ENCODE measurements at places on chromosomes 11 and 22.
A peak's percentile ranks its signal among the peaks of the same experiment; 100 is the strongest.

- peak; percentile 80 for DNase-seq
These were observed 938 bp downstream of the FXYD6 start for GRCh38 chr11:117875382-117876058.

DNA sequence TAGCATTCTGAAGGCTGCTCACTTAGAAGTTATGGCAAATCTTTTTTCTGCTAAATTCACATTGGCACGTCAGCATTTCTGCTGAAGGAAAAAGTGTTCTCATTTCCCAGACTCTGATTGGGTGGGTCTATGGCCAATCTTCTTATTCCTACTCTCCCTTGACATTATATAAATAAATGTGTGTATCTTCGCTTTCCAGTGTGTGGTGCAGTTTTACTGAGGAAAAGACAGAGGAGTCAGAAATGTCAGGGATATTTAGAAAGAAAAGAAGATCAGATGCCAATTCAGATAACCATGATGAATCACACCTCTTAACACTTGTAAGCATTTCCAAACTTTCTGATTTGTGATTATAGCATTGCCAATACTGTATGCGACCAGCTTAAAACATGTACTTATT, 3.2 kb upstream of the BDNF start:
- no peak for DNase-seq

GRCh38 chr11:67022341-67022933, 497 bp upstream of the SYT12 start:
- peak; percentile 75 for DNase-seq

GRCh38 chr11:57357856-57358255, 19.7 kb downstream of the P2RX3 start:
- no peak for DNase-seq

DNA sequence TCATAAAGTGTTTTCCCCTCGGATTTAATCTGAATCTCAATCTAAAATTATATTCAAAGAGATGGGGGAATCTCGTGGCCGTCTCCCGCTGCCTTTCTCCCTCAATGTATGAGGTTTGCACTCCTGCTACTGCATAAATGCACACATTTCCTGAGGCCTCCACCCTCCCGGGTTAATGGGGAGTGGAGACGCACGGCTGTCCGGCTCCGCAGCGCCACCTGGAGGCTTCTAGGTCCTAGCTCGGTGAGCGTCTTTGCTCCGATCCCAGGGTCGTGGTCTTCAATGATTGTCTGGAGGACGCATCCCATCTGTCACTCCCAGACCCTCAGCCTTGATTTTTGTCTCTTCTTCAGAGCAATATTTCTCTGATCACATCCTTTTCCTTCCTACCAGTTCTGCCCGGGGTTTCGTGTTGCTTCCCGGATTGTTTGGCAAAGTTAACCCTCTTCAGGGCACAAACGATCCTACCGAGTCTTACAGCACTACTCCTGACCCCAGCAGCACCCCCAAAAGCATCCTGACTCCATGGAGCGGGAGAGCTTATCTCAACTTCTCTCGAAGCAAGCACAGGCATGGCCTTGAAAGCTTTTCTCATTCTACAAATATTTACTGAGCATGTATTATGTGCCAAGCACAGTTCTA, at the start of gene LMO1:
Gene LMO1 (minus strand): TSS at position 110 of the 642 bp plus-strand sequence. CDS start 516 bp downstream, outside the sequence.
- DNase-seq: peak; percentile 83

GRCh38 chr11:112625814-112626213, 335.4 kb upstream of the NCAM1 start:
- DNase-seq: no peak

DNA sequence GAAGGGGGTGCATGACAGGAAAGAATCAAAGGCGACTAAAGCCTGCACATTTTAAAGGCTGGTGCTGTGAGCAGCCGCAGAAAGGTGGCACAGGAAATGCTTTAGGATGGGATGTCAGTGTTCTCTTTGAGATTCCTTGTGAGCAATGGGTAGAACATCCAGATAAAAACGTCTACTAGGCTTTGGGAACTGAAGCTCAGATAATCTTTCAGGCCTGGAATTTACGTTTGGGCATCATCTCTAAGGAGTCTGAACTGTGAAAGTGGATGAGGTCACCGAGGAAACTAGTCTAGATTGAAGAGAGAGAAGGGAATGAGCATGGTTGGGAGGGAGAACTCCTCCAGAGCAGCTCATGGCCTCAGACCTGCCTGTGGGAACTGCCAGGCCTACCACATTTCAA, 65.7 kb downstream of the FLI1 start:
- no peak for DNase-seq

DNA sequence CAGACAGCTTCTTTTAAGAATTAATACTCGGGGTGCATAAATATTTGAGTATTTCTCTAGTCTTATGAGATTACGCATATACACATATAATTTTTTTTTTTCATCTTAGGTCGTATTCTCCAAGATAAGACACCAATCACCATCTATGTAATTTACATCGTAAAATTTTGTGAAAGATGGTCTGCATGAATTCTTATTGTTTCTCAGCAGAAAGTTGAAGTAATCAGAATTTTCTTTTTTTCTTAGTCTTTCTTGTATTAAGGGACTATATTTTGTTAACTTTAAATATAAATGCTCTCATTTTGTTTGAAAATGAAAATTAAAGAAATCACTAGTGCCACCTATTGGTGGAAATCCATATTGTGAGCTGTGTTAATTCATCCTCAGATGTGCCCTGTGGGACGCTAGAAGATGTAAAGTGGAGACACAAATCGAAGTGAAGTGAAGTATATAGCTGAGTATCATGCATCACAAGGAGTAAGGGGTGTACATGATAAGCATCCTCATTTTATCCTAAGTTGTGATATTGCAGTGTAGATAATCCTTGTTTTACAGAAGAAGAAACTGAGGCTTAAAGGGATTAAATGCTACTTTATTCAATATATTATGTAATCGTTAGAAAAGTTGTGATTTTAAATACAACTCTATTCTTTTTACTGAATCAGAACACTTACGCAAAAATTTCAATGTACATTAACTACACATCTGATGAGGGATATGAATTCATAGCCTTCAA, 2084.3 kb downstream of the LRRC4C start:
- no peak for DNase-seq

GRCh38 chr11:121418625-121419114, 33.4 kb upstream of the SORL1 start:
- no peak for DNase-seq

DNA sequence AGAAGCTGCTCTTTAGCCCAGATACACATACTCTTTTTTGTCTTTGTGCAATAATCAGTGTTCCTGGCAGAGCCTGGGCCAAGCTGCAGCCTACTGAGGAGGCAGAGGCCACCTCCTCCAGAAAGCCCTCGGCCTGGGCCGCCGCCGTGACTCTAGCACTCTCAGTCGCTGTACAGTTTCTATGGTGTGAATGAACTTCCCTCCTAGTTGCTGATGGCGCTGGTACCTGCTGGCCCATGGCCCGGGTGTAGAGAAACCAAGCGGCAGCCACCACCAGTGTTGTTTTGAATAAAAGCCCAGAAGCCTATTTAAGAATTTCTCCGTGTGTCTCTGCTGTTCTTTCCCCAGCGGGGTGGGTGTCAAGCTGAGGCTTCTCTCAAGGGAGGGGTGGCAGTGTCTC, 118.9 kb downstream of the CACNA1I start:
- DNase-seq: no peak

- peak; percentile 73 for DNase-seq
These were observed 10.2 kb upstream of the LRRC32 start for GRCh38 chr11:76680518-76681425.

- DNase-seq: peak; percentile 96
These were observed 735.9 kb downstream of the NTM start for GRCh38 chr11:132106096-132106982.

DNA sequence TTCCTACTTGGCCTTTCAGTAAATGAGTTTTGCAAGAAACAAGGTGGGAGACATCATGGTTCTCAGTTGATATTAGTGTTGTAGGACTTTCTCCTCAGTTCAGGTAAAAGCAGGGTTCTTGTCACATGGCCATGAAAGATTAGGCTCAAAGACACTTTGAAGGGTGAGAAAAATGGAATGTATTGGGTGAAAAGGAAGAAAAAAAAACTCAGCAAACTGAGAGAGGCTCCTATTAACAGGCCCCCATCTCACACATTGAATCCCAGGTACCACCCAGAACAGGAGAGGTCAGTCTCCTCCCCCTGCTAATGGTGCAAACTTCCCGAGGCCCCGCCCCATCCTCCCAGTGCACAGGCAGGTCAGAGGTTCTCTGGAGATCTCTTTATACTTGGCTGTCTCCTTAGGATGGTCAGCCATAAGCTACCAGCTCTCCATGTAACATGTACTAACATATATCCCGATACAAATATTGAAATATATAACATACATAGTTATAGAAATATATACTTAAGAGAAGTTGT, 62.2 kb downstream of the MICAL2 start:
- DNase-seq: no peak

DNA sequence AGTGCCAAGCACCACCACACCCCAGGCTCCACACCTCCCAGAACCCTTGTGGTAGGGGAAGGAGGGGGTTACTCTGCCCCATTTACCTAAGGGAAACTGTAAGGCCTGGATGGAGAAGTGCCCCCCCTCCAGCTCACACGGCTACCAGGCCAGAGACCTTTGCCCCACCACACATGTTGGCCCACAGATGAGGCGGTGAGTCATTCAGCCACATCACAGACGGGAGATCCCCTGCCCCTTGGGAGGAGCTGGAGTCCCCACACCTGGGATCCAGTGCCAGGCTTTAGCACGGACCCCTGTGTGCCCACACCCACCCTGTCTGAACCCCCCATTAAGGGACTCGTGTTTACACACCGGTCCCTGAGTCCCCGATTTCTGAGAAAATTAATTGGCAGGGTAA, 24.9 kb downstream of the CDKN1C start:
- DNase-seq: no peak

- DNase-seq: peak; percentile 50
These were observed 206.3 kb downstream of the DDX10 start for GRCh38 chr11:108871152-108871551.

GRCh38 chr22:24325105-24325757, 54.6 kb downstream of the SPECC1L start:
- peak; percentile 45 for DNase-seq

GRCh38 chr11:115197031-115197430, 307.2 kb downstream of the CADM1 start:
- DNase-seq: no peak

DNA sequence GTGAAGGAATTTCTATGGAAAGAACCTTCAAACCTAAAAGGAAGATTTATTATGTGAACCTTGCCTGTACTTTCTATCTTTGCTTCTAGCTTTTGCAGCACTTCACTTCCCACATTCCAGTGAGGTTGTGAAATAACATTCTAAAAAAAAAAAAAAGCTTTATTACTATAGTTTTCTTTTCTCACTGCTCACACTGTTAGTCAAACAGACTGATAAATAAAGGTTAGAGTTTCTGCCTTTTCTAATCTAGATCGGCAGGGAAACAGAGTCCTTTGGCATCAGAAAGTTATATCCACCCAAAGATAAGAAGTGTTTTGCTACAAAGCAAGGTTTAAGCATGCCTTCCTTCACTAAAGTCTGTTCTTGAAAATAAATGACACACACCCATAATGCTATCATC, 2.8 kb downstream of the AAMDC start:
- DNase-seq: no peak

GRCh38 chr11:44761551-44761961, 34.8 kb downstream of the TSPAN18 start:
- no peak for DNase-seq

GRCh38 chr22:22931557-22932270, 44.1 kb downstream of the IGLL5 start:
- no peak for DNase-seq

DNA sequence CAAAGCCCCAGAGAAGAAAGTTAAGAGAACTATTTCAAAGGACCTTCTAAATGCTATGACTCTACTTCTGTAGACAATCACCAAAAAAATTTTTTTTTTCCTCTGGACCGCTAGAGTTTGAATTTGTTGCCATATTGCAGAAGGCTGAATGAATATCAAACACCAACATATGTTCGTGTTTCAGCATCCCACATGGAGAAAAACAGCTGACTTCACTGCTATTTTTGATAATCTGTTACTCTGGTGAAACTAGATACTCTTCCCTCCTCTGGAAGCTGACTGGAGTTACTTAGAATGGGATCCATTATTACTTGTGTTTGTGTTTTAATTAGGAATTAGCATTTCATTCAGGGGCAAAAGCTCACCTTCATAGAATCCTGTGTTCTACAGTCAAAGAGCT, 447.0 kb downstream of the AASDHPPT start:
- no peak for DNase-seq

- no peak for DNase-seq
These were observed 8.8 kb upstream of the UBASH3B start for GRCh38 chr11:122646549-122647340.

DNA sequence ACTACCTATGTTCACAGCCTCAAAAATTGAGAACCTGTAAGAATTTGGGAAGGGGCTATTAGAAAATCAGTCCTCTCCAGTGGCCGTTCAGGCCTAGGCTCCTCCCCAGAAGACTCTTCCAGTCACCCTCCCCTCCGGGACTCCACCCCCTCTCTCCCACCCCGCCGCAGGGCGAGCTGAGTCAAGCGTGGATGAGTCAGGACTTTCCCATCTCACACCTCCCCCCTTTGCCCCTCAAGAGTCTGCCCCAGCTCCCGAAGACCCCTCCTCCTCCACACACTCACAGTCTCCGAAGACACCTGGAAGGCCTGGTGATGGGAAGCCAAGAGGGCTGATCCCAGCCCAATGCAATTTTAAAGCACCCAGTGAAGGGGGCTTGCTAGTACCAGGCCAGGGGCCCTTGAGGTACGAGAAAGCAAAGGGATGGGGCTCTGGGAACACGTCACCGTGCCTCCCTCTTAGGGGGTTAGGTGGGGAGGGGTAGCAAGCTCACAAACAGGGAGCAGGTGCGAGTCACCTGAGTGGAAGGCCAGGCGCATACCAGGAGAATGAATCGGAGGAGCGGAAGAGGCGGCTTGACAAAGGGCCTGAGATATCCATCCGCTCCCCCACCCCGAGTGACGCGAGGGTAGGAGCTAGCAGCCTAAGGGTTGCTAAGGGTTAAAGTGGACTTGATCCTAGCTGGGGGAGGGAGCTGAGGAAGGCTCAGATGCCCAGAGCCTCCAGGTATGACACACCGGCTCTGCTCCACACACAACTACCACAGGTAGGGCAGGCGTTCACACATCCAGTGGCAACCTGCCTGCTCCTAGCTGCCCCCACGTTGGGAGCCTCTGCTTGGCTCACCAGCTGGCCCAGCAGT, 13.6 kb downstream of the BCL9L start:
- no peak for DNase-seq

- no peak for DNase-seq
These were observed 137.3 kb downstream of the CACNA1I start for GRCh38 chr22:39707816-39708215.

GRCh38 chr11:11735586-11735985, 106.2 kb upstream of the USP47 start:
- DNase-seq: no peak

All from COR-L47 (cell line).